DMS 273 treated with DMSO at 0.1 percent for 48 hours (cell line): ENCODE measurements at places on chromosomes 7 and 10.

DNA sequence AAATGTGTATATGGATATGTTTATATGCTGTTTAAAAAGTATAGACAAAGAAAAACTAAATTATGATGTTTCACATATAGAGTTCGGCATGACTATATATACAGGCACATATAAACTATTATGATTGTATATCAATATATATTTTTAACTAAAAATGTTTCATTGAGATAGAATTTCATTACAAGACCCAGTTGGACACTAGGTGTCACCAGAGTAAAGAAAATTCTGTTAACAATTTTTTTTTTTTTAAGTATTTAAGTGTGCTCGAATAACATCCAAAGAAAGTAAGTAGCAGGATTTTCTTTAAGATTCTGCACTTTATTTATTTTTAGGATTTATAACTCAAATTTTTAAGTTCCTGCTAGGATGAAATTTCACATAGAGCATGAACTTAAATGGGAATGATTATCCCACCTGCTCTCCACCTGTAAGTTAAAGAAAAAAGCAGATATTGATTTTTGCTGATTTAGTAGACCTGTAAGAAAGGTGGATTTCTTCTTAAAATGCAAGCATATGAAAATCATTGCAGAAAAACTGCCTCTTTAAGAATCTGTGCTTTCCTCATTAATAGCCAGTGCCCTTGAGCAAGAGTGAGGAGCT lies 961.5 kb downstream of the PCDH15 start:
- no peak for DNase-seq

DNA sequence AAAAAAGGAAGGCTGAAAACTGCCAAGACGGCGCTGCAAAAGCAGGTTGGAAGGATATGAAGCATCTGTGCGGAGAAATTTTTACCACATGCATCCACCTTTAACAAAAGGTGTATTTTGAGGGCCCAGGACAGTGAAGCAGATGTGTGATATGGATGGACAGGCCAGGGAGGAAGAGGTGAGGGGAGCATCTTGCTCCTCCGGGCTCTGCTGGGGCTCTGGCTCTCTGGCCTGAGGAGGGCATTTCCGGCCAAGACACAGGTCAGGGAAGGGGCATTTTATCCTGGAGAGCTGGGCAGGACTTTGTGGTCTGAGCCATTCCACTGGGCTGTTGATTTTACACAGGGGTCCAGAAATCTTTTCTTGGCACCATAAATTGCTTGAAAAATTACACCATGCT lies 175.1 kb downstream of the ZMYND11 start:
- DNase-seq, result no peak

GRCh38 chr7:73696372-73696771 lies 13.0 kb downstream of the BUD23 start:
- DNase-seq, result no peak

GRCh38 chr10:33234831-33235237 lies 99.6 kb downstream of the NRP1 start:
- no peak for DNase-seq

- no peak for DNase-seq
Measured at GRCh38 chr7:70706698-70707097, 425.2 kb upstream of the GALNT17 start.

- DNase-seq, result no peak
Measured at GRCh38 chr10:62744136-62744535, 60.4 kb upstream of the ADO start.

- DNase-seq, result peak; percentile 83
Measured at GRCh38 chr7:82566752-82567151, 123.2 kb upstream of the CACNA2D1 start.

DNA sequence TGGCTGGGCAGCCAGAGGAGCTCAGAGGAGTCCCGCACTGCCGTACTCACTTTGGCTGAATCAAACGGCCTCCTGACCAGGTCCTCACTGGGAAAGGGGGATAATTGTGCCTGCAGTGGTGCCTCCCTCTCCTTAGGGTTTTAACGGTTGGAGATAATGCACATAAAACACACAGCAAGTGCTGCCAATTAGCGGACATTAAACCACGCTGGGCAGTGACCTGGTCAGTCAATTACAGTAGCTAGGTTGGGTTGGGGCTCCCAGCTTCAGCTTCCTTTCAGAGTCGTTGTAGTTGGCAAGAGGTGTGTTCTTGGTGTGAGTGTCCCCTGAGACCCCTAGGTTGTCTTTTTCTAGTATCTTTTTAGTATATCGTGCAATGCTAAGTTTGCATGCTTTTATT lies 146.6 kb downstream of the C10orf105 start:
- DNase-seq, result no peak

- no peak for DNase-seq
Measured at GRCh38 chr7:148894591-148894990, 10.5 kb upstream of the EZH2 start.

- no peak for DNase-seq
Measured at GRCh38 chr10:72034040-72034499, 54.3 kb downstream of the SPOCK2 start.

DNA sequence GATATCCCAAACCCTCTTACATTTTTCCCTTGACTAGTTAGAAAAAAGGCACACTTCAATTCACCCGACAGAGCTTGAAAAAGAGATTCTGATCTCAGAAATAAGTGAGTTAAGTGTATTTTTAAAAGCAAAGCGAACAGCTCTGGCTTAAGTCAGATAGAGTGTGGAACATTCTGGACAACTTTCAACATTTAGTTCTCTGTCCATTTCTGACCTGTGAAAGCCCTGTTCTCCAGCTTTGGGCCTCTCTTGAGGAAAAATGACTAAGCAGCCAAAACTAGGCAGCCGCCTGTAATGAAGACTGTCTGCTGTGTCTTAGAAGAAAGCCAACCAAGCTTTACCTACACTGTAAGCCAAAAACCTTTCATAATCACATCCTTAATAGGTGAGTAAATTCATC lies 50.5 kb downstream of the CDK6 start:
- DNase-seq, result no peak

DNA sequence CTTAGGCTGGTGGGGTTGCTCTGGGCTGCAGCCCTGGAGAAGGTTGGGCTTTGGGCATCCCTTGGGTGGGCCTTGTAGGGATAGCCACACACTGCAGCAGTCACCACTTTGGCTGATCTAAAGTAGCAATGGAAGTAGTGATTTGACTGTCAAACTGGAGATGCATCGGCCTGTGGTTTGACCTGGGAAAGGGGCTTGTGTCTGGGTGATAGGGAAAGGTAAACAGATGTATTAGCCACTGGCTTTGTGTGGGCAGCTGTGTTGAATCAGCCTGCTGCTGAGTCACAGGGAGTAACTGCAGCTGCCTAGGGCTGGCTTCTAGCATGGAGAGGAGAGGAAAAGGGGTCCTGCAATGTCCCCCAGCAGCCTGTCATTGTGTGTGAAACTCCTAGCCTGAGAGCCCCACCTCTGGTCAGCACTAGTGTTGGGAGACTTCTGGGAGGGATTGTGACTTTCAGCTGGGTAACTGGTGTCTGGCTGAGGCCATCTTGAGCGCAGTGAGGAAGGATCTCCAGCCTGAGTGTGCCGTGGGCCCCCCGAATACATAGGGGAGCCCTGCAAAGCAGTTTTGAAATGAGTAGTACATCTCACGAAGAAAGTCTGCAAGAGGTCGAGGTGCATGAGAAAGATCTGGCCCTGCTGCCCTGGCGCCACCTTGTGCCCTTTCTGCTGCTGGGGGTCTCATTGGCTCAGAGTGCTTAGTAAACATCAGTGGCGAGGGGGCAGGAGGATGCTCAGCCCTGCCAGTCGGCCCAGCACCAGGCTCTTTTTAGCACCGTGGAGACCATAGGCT lies 117.3 kb downstream of the FANK1 start:
- no peak for DNase-seq

DNA sequence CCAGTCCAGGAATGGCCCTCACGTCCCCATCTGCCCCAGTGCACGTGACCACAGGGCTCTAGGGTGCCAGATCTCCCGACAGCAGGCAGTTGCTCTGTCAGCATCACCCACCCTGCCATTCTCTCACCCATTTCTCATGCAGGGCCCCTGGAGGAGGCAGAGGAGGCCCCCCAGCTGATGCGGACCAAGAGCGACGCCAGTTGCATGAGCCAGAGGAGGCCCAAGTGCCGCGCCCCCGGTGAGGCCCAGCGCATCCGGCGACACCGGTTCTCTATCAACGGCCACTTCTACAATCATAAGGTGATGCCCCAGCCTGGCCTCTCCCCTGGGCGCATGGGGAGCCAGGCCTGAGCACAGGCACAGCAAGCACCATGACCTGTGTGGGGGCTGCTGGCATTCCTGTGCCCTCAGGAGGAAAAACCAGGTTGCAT lies 6.1 kb upstream of the DEPP1 start:
- no peak for DNase-seq

DNA sequence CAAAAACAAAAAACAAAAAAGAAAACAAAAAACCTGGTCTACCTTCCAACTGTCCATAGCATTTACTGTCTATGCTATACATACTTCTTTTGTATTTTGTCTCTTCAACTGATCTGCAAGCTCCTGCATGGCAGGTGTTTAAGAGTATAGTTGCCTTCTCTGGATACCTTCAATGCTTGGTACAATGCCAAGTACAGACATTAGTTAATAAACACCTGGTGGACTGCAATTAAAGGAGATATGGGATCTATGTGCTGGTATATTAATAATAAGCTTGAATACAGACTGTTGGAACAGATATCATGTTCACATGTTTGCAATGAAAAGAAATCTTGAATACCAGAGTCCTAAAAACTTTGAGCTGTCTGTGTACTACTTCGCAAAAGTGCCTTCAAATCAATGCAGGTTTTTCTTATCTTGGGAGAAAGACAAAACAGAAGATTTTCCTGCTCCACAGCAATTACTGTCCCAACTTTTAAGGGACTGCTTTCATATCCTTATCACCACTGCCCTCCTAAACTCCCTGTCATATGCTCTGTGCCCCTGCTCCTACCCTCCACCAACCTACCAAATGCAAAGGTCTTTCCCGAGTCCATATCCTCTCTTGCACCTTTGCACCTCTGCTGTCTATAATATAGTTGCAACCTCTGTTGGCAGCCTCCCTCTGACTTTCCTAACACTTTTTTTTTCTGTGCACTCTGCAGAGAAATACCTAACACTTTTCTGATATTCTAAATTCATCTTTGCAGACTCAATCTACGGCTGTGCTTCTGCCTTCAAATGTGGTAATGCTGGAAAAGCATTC lies 85.1 kb downstream of the DNMBP start:
- no peak for DNase-seq

GRCh38 chr10:130470286-130470685 lies 334.1 kb downstream of the GLRX3 start:
- no peak for DNase-seq

DNA sequence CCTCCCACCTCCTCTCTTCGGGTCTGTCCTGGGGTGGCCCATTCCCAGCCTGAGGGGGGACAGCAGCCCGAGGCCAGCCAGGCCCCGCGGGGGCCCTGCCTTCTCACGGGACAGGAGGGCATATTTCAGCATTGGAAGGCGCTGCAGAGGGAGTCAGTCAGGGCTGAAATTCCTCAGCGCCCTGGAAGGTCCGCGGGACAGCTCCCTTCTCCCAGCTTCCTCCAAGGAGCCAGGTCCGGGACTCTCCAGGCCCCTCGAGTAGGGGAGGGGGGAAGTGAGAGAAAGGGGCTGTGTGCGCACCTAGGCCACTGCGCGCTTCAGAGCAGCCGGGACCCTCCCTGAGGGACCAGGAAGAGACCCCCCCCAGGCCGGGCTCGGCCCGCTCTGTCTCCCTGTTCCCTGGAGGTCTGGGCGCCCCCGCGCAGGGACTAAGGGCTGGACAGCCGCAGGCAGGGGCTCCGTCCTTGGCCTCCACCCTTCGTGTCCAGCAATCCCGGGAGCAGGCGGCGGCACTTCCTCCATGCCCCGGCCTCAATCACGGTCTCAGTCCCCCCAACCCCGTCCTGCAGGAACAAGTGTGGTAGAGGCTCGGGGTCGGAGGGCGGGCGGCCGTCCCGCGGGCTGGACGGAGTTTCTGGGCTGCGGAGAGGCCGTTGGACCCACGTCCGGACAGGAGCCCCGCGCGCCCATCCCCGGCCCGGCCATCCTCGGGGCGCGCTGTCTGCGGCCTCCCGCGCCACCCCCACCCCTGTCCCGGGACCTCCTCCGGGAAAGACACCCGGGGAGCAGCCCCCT lies 6.0 kb upstream of the ELFN1 start:
- no peak for DNase-seq

GRCh38 chr7:74012842-74013249 lies 15.1 kb upstream of the ELN start:
- no peak for DNase-seq
